Choroid plexus epithelial cell (primary cell): ENCODE measurements at places on chromosomes 2 and 18.

GRCh38 chr2:171939743-171940071 lies 17.4 kb downstream of the HAT1 start:
- DNase-seq = no peak

- no peak for DNase-seq
Observed at GRCh38 chr2:26605999-26606846, 34.9 kb downstream of the CIB4 start.

DNA sequence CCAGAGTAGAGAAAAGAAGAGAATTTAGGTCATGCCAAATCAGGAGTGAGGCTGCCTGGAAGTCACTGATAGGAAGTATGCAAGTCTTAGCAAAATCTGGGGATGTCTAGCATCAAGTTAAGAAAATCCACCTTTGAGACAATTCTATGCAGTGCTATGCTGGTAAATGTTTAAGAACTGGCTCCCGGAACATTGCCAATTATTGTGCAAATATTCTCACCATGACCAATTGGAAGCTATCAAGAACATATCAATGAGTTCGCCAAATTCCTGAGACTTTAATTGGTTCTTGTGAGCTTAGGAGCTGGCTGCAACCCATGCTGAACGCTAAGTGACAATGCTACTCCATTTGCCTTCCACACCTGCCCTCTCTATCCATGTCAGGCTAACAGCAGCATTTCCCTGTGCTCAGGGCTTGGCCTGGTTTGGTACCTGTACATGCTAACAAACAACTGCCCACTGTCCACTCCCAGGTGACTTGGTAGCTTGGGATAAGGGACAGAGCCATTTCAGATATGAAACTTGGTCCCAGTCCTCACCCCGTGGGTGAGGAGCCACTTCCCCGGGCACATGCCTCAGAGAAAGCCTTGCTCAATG lies 172.9 kb upstream of the KLHL29 start:
- DNase-seq = no peak

- peak; percentile 71 for DNase-seq
Observed at GRCh38 chr2:38097988-38098385, 22.0 kb upstream of the CYP1B1 start.

DNA sequence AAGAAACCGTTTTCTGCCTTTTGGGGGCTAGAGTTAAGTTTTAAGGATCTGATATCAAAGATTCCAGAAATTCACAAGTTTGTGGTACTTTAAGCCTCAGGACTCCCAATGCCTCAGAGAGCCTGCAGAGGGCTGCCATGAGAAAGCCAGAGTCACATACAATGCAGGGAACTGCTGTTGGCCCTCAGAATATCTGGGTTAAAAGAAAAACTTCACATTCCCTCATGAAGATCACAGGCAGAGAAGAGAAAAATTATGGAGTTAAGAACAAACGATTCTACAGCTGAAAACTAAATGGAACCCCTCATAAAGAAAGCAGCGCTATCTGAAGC lies 39.5 kb downstream of the HDAC4 start:
- peak; percentile 66 for DNase-seq

- no peak for DNase-seq
Observed at GRCh38 chr2:66122516-66122915, 312.4 kb upstream of the MEIS1 start.

DNA sequence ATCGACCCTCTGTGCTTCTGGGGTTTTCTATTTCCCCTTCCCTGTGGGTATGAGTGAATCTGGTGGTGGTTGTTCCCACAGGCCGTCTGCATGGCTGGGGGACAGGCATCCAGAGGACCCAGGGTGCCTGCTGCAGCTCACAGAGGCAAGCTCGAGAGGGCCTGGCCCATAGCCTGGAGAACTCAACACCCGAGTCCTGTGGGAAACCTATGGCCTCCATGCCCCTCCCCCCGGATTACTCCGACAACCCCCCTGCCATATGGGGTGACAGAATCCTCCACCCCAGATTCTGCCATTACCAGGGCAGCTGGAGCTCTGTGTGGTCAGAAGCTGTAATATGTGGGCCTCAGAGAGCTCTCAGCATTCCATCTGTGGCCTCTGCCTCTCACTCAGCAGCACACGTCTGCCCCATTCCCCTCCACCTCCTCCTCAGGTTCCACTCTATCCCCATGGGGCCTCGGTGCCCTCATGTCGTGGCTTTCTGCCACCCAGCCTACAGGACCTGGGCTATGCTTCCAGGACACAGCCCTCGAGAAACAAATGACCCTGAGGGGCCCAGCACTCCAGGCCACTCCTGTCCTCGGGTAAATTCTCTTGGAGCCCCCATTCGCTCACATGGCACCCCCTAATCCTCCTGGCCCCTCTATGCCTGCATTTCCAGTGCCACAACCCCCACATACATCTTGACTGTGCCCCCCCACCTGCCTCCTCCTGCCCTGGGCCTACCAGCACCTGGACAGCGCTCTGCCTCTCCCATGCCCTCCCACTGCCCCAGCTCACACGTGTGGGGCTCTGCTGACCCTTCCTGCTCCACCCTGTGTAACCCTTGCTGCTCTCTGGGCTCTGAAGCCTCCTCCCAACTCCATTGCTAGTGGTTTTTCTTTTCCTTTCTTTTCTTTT lies 3.6 kb downstream of the MZT2A start:
- peak; percentile 14 for DNase-seq

- no peak for DNase-seq
Observed at GRCh38 chr18:71189581-71189980, 900.7 kb downstream of the SOCS6 start.

- DNase-seq = peak; percentile 21
Observed at GRCh38 chr2:121454549-121455090, 76.1 kb upstream of the RNU4ATAC start.

GRCh38 chr18:54679318-54680149 lies 88.5 kb downstream of the DYNAP start:
- DNase-seq = peak; percentile 94

GRCh38 chr2:134366359-134366758 lies 112.5 kb downstream of the MGAT5 start:
- no peak for DNase-seq

DNA sequence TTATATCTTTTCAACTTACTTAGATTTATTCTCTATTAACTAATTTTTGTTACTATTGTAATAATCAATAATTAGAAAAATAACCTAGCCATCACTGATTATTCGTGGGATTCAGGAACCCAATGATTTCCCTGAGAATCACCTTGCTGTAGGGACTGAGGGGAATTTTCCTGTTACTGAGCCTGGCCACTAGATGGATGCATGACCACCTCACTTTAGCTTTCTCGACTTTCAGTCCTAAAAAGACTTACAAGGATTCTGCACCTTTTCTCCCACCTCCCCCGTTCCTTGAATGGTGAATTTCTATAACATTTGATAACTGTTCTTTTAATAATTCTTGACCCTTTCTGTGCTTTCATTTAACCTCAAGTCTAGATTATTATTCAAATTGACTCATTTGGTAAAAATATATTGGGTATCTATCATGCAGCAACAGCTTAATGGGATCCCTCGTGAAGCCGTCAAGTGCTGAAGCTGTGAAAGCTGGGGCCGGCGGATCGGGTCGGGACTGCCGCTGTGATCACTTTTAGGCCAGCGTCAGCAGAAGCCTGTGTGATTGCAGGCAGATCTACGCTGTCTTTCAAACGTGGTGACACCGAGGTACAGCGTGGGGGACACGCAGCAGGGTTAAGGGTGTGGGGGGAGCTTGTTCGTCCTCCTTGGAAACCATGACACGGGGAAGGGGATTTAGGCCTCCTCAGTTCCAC lies 38.8 kb upstream of the TMEM18 start:
- peak; percentile 65 for DNase-seq

- DNase-seq = no peak
Observed at GRCh38 chr2:214006601-214007000, 404.3 kb upstream of the VWC2L start.
